Tongue (tissue), 3 donors: ENCODE measurements at places on chromosomes 16 and 17.

- DNase-seq: no peak
Measured at GRCh38 chr16:15932939-15933338, 16.5 kb upstream of the ABCC1 start.

GRCh38 chr16:85306071-85306792 is 194.0 kb upstream of the CIBAR2 start:
- peak; percentile 79 for DNase-seq

- DNase-seq: no peak
Measured at GRCh38 chr16:27205423-27206065, 2.2 kb downstream of the KDM8 start.

GRCh38 chr16:82118749-82119148 is 51.3 kb downstream of the MPHOSPH6 start:
- no peak for DNase-seq

GRCh38 chr16:72164691-72165090 is 7.3 kb downstream of the PMFBP1 start:
- no peak for DNase-seq

DNA sequence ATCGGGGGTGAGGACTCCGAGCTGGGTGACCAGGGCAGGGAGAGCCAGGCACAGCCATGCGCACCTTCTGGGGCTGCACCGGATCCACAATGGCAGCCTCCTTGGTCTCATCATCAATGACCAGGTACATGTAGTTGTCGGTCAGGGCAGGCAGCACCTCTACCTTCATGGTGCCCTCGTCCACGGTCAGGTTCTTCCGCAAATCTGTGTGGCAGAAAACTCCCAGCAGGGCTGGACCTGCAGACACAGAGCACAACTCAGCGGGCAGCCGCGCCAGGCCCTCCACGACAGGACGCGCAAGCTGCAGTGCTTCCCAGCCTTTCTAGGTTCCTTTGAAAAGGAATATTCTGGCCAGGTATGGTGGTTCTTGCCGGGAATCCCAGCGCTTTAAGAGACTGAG is 3.8 kb downstream of the HAGH start:
- DNase-seq: no peak

DNA sequence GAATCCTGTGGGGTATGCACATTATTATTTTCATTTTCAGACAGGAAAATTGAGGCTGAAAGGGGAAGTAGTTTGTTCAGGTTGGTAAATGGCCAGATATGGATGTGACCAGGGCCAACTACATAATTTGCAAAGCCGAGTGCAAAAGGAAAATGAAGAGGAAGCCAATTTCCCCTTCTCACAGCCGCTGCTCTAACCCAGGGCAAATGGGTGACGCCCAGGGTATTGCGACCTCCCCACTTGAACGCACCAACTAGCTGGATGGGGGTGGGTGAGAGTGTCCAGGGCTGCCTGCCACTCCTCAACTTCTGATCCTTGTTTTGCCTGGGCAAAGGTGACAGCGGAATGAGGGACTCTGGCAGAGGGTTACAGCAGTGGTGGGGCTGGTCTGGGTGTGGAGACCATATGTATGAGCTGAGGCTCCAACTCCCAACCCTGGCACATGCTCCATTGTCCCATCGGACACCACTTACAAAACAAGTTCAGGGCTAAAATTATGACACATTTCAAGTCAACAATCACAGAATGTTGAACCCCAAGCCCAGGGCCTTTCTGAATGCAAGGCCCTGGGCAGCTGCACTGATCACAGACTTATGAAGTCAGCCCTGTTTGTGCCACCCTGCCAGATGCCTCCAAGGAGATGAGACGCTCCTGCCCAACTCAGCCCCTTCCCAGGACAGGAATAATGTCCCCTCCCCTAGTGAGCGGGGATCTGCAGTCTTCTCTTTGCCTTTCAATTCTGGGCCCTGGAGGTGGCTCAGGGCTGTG is 1.7 kb downstream of the ANKRD40CL start:
- DNase-seq: no peak

DNA sequence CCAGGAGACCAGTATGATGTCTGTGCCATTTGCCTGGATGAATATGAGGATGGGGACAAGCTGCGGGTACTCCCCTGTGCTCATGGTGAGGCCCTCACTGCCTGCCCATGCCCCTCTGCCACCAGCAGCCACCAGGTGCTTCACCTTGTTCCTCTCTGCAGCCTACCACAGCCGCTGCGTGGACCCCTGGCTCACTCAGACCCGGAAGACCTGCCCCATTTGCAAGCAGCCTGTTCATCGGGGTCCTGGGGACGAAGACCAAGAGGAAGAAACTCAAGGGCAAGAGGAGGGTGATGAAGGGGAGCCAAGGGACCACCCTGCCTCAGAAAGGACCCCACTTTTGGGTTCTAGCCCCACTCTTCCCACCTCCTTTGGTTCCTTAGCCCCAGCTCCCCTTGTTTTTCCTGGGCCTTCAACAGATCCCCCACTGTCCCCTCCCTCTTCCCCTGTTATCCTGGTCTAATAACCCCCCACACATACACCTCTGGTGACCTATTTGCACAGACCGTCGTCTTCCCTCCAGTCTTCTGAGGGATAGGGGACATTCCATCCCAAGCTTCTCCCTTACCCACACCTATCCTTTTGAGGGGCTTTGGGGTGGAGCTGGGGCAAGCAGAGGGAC is 3.7 kb downstream of the PFN1 start:
- no peak for DNase-seq

- no peak for DNase-seq
Measured at GRCh38 chr16:53784291-53784690, 80.3 kb downstream of the FTO start.

DNA sequence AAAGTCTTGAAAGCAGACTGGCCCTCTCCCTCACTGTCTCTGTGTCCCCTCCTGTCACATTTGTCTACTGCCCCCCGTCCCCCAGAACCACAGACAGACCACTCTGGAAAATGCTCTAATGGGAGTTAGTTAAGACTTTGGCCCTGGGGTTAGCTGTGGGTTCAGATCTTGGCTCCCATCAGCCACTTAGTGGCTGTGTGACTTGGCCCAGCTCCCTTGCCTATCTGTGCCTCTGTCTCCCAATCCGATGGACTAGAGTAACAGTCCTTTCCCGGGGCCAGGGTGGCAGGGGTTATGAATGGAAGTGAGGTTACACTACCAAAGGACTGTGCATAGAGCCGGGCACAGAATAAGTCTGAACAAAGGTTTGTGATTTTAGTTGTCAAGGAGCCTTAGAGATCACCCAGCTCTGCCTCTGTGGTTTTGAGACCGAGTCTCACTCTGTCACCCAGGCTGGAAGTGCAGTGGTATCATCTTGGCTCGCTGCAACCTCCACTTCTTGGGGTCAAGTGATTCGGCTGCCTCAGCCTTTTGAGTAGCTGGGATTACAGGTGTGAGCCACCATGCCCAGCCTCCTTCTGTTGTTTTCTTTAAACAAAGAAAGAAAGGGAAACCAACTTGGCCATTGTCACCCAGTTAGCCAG is 23.7 kb downstream of the PPL start:
- no peak for DNase-seq

DNA sequence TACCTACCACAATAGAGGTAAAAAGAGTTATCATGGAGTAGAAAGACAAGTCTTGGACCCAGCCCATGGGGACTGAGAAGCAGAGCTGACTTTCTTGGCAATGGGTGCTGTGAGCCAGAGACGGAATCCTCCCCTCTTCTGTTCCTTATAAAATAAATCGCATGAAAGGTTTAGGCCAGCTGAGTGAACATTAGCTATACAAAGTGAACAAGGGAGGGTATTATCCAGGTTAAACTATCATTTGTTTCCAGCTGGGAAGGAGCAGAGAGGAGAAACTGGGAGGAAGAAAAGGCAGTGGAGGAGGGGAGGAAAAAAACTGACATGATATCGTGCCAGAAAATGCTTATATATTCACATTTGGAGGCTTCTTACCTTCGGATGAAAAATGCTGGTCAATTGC is 13.3 kb upstream of the PAFAH1B1 start:
- no peak for DNase-seq

GRCh38 chr16:80681436-80681835 is 123.0 kb downstream of the CDYL2 start:
- DNase-seq: no peak

- no peak for DNase-seq
Measured at GRCh38 chr17:78484271-78485246, 92.6 kb downstream of the DNAH17 start.

DNA sequence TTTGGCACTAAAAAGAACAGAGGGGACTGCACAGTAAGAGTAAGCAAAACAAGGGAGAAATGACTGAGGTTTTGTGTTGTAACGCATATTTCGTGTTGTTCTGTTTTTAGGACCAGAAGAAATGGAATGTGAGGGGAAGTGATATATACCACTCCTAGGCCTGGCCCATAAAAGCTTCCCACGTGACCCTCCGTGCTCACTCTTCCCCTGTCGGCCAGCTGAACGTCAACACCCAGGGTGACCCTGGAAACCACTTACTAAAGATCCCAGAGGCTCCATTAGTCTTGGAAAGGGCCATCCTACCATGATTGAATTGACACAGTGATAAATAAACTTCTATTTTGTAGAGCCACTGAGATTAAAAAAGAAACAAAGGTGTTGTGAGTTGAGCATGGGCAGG is 79.8 kb downstream of the HELZ start:
- DNase-seq: no peak

GRCh38 chr17:18201108-18201507 is 17.5 kb downstream of the ALKBH5 start:
- DNase-seq: no peak

DNA sequence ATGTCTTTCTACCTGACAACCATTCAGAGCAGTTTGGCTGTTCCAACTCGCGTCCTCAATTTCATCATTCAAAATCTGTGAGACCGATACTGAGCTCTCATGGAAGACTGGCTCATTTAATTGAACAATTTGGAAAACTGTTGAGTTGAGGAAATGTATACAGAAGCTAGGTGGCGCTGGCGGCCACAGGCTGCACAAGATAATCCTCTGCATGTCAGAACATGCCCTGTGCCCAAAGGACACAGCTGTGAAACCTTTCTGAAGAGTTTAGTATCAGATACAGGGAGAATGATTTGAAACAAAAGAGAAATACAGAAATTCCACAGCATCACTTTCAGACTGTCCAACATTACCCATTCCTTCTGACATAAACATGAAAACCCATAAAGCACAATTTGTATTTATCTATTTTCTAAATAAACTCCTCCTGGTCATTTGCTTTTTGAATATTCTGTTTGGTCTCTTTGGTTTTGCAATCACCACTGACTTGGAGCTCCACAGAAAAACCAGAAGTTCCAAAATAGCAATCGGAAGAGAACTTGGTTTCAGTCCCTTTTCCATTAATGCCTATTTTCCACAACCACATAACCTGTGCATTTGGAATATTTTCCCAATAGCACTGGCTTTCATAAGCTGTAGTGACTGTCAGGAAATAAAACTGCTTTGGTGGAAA is 192.8 kb downstream of the MAP2K6 start:
- peak; percentile 90 for DNase-seq

GRCh38 chr17:19397556-19398041 is 10.6 kb upstream of the MFAP4 start:
- no peak for DNase-seq

DNA sequence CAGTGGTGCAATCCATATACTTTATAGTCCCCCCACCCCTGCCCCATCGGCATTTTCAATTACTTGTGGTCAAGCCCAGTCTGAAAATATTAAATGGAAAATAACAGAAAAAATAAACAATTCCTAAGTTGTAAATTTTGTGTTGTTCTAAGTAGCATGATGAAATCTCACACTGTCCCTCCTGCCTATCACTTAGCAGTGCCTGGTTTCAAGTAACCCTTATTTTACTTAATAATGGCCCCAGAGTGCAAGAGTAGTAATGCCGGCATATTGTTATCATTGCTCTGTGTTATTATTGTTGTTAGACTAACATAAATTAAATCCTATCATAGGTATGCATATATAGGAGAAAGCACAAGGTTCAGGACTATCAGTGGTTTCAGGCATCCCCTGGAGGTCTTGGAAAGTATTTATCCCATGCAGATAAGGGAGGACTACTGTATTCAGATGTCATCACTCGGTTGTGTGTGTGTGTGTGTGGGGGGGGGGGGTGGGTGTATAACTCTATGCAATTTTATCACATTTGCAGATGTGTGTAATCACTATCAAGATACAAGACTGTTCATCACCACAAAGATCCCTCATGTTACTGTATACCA is 9.3 kb downstream of the UBE2G1 start:
- no peak for DNase-seq

DNA sequence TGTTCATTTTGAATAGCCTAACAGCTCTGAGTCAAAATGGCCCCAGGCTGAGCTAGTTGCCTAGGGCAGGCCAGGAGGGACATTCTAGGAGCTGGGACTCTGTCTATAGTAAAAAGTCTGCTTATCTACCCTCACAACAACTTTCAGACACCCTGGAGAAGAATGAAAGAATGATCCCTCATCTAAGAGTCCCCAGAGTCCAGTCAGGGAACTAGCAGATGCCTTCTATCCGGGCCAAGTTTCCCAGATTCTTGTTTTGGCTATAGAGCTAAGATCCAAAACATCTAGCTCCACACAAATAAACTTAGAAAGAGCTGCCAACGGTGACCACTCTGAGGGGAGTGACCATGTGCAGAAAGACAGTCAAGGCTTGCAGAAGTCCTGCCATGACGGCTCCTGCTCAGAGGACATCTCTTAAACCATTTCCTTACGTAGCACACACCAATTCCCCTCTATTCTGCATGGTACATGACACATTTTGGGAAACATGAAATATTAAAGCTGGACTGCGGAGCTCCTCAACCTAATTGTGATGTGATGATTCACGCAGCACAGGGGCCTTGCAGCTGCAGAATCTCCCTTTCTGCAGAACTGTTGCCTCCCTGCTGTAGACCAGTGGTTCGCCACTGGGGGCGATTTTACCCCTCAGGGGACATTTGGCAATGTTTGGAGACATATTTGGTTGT is 24.2 kb downstream of the FAM20A start:
- peak; percentile 78 for DNase-seq

- DNase-seq: no peak
Measured at GRCh38 chr16:66354034-66354909, 12.2 kb upstream of the CDH5 start.

GRCh38 chr17:38748149-38748891 is at the start of gene PCGF2:
TSS of gene PCGF2 (minus strand) at chr17:38748336. CDS start at chr17:38740402, 7,934 bp downstream.
- DNase-seq: peak; percentile 97

- DNase-seq: no peak
Measured at GRCh38 chr16:4086153-4086552, 30.1 kb downstream of the ADCY9 start.

DNA sequence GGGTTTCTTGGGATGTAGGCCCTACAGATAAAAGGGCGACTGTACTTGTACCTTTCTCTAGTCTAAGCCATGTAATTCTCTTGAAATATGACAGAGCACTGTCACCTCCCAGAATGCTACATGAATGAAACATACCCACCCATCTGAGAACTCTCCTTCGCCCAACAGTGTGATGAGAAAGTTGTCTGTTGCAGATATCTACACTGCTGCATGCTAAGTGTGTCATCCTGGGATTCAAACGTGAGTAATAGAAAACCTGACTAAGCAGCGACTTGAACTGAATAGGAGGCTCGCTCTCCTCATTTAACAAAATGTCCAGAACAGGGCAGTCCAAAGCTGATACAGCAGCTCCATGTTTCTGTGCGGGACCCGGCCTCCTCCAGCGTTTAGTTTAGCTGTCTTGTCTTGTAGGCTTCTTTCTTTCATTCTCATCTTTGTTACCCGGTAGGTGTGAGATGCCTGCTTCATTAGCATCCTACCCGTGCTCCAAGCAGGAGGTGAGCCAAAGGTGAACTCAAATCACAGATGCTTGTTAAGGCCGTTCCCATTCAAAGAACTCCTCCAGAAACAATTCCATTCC is 211.9 kb downstream of the PRKCA start:
- no peak for DNase-seq

- no peak for DNase-seq
Measured at GRCh38 chr16:86490859-86491639, 19.3 kb upstream of the FOXF1 start.
